ENCODE measurements at places on chromosomes 5 and 9.

DNA sequence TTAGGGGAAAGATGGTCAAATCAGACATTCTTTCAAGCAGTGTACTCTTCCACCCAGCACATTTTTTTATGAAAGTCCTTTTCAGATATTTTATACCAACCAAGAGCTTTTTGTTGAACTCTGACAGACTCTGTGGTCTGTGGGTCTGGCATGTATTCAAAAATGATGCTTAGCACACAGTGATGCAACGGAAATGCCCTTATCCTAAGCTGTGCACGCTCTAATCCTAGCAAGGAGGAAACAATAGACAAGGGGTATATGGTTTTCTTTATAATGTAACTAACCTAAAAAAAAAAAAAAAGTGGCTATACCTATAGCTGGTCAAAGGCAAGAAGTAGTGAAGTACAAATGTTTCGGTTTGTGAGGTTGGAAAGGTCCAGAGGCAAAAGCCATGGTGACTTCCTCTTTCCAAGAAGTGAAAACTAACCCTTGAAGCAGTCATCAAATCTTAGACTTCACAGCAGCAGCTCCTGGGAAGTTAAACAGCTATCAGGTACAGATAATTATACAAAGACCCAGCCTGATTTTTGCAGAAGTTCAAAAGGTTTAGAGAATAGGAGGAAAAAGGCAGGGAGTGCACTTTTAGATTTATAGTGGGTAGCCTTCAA, 82.5 kb downstream of the SEMA6A start:
- DNase-seq = no peak

DNA sequence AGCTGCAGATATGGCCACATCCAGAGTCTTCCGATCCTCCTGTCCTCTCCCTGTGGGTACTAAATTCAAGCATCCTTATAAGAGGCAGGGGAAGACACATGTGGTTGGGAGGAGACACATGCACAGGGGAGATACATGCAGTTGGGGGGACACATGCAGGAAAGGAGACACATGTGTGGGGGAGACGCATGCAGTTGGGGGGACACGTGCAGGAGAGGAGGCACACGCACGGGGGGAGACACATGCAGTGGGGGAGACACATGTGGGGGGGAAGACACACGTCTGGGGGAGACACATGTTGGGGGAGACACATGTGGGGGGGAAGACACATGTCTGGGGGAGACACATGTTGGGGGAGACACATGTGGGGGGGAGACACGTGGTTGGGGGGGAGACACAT, 21.2 kb upstream of the OLFM1 start:
- no peak for DNase-seq

GRCh38 chr5:172442592-172442991, 11.7 kb downstream of the SH3PXD2B start:
- DNase-seq = no peak

DNA sequence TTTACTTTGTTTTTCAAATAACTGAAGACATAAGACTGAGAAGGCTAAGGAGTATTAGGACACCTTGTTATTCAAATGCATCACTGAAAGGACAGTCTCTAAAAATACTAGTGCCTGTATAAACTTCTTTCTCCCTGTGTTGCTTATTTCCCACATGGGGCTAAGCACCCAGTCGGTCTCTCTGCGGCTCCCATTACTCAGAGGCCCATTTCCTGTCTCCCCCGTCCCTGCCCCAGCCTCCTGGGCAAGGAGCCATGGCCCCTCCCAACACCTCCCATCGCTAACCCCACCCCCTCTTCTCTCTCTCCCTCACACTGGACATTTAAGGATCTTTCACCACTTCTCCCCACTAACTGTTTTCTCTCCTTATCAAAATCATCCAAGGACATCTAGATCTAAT, 81.9 kb downstream of the EBF1 start:
- DNase-seq = no peak

DNA sequence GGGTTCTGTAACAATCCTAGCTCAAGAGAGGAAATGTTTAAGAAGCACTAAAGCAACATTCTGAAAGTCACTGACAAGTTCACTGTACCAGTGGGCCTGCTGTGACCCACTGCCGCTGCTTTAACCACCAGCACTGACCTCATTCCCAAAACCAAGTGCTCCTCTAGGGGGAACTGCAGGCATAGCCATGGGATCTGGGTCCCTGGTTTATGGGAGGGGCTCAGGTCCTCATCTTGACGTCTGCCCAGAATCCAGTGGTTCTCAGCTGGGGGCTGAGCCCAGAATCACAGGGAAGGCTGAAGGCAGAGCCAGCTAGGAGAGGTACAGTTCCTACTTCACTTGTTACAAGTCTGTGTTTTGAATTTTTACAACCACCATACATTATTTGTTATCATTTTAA, 36.1 kb upstream of the SLC2A8 start:
- no peak for DNase-seq

GRCh38 chr9:81305561-81306182, 383.7 kb downstream of the TLE1 start:
- DNase-seq = no peak

DNA sequence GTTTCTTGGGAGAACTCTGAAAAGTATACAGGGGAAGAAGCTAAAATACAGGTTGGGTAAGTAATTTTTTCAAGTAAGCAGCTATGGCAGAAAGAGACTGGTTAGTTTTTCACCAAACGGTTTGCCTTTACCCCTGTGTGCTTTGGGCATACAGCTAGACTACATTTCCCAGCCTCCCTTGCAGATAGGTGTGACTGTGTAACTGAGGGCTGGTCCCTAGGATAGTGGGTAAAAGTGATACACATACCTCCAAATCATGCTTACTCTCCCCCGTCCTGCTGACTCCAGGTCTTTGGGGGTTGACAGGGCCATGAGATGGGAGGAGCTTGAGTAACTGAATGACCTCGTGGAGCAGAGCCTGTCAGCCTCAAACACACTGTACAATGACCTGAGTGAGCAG, 208.6 kb upstream of the GDNF start:
- DNase-seq = no peak

GRCh38 chr5:150609843-150610584, 30.4 kb upstream of the SYNPO start:
- no peak for DNase-seq

DNA sequence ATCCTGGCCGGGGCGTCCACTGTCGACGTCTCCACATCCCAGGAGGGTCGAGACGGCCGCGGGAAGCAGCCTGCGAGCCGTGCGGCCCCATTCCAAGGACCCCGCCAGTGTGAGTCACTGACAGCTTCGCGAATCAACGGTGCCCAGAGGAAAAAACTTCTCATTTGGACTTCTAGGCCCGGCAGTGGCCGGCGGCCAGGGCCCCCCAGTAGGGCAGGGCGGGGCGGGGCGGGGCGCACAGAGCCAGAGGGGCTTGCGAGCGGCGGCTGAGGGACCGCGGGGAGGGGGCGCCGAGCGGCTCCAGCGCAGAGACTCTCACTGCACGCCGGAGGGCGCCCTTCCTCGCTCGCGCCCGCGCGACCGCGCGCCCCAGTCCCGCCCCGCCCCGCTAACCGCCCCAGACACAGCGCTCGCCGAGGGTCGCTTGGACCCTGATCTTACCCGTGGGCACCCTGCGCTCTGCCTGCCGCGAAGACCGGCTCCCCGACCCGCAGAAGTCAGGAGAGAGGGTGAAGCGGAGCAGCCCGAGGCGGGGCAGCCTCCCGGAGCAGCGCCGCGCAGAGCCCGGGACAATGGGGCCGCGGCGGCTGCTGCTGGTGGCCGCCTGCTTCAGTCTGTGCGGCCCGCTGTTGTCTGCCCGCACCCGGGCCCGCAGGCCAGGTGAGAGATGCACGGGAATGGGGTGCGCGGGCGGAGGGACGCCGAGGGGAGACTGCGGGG, at the start of gene F2R:
TSS of gene F2R (plus strand) at position 391 of the 720 bp plus-strand sequence. CDS start at position 573, 182 bp downstream.
- DNase-seq = peak; percentile 71

DNA sequence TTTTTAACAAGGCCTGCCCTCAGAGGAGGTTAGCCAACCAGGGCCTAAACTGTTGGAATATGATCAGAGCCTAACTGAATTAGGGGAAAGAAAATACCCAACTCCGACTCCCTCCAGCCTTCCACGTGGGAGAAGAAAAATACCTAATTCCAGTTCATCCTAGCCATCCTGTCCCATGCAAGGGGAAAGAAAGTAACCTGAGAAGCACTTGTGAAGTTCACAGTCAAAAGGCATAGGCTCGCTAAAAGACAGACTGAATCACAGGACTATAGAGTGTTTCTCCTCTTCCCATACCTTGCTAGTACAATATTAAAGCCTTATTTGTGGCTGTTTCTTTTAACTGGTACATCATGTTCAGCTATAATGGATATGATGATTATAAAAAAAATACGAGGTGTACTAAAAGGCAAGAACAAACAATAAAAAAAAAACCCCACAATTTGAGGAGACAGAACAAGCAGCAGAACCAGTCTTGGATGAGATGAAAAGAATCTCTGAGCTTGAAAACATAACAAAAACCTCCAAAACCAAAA, 18.0 kb upstream of the ATP10B start:
- DNase-seq = no peak

GRCh38 chr5:32842813-32843530, 131.9 kb downstream of the NPR3 start:
- DNase-seq = no peak
